ENCODE measurements at places on chromosomes 7 and 10.

DNA sequence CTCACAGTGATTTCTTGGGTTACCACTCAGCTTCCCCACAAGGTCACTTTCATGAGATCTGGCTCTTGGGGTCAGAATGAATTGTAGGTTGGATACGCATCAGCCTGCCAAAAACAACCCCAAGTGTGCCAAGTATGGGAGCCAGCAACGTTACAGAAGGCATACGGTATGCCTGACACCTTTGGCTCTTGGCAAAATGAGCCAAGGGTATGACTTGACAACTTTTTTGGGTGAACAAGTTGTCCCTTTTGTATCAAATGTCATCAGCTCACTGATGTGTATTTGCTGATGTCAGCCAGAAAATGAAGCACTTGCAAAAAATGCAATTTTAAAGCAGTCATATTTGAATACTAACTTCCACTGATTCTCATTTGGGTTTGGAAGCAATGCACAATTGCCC, 168.4 kb downstream of the CACNB2 start:
- no peak for DNase-seq

GRCh38 chr10:16581202-16581601, 59.5 kb upstream of the C1QL3 start:
- no peak for DNase-seq

DNA sequence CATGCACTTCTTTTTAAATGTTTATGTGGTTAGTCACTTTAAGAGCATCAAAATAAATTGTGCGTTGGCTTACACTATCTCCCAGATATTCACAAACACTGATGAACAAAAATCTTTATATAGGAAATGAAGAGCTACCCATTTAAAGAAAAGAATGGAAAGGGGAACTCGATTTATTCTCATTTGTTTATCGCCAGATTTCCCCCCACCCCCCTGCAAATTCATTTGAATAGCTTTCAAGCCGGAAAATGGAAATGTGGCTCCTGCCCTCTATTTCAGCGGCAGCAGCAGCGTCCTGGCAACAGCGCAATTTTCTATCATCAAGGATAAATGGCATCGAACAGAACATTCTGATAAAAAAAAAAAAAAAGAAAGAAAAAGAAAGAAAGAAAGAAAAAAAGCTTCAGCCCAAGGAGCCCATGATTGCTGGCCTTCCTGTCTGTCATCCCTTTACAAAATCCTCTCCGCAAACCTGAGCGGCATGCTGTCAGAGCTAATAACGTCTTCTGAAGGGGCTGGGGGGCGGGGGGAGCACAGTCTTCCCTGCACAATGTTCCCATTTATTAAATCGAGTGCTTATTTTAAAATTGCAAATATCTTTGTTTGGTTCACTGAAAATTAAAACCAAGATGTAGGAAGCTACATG, 13.7 kb upstream of the DLX6 start:
- no peak for DNase-seq

DNA sequence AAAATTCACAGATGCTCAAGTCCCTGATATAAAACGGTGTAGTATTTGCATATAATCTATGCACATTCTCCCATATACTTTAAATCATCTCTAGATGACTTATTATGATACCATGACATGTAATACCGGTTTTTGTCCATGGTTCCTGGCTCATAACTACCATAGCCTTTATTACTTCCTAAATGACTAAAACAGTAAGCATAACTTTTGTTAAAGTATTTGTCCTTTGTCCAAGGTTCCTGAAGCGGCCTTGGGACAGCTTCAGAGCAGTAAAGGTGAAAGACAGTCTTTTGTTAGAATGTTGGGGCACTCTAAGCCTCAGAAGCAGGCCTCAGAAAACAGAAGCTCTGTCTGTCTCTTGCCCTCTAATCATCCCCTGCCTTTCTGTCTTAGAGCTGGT, 4.0 kb downstream of the CRCP start:
- no peak for DNase-seq

DNA sequence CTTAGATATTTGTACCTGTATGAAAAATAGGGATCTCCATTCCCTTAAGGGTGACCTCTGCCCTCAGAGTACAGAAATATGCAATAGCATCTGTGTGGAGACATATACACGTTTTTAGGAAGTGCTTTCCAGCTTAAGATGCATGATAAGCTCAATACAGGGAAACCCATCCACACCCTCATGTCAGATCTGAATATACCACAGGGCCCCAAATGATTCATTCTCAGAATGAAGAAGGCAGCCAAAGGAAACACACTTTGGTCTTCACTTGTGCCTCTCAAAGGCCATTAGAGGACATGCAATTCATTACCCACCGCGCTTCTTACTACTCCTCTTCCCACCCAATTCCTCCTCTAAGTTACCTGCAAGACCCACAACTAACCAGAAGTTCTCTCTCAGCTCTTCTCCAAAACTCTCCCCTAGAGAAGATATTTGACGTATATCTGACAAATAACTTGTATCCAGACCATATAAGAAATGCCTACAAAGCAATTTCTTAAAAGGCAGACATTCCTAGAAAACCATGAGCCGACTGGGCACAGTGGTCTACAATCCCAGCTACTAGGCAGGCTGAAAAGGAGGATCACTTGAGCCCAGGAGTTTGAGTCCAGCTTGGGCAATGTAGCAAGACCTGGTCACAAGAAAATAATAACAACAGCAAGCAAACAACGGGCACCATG, 103.0 kb downstream of the OAT start:
- DNase-seq: no peak

DNA sequence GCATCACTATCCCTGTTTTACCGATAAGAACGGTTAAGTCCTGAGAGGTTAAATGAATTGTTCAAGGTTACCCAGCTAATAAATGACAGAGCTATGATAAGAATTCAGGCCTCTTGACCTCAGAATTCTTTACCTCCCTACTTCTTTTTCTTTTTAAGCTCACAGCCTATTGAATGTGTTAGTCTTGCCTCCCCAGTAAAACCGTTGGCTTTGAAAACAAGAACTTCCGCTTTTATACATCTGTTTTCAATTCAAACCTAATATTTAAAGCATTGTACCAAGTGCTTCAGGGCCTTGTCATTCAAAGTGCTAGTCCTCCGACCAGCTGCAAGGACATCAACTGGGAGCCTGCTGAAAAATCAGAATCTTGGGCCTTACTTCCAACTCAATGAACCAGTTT, 15.6 kb downstream of the SEC31B start:
- no peak for DNase-seq

DNA sequence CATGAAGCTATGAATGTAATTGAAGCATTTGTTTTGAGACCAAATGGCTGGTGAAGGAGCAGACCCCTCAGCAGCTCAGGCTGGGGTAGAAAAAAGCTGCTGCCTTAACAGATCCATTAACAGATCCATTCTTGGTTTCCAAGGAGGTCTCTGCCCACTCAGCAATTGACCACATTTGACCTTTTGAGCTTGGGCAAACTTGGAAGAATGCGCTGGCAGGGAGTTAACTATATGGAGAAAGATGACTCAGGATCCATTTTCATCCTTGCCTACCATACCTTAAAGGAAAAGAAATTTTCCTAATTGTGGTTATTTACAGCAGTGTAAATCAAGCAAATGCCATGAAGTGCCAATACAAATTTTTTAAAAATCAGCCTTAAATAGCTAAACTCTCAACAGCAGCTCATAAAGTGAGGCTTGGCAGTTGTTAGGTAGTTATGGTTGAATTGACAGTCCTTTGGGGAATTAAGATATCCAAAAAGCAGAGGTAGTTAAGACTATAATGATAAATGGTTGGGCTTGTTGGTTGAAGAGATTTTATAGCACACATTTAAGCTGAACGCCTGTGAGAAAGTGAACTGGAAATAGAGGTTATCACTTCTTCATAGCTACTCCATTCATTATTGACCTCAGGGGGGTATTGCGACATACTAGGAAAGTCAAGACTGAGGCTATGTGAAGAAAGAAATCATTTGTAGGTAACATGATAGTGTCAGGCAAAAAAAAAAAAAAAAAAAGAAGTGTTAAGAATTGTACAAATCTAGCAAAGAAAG, 83.9 kb downstream of the MKX start:
- DNase-seq: no peak

DNA sequence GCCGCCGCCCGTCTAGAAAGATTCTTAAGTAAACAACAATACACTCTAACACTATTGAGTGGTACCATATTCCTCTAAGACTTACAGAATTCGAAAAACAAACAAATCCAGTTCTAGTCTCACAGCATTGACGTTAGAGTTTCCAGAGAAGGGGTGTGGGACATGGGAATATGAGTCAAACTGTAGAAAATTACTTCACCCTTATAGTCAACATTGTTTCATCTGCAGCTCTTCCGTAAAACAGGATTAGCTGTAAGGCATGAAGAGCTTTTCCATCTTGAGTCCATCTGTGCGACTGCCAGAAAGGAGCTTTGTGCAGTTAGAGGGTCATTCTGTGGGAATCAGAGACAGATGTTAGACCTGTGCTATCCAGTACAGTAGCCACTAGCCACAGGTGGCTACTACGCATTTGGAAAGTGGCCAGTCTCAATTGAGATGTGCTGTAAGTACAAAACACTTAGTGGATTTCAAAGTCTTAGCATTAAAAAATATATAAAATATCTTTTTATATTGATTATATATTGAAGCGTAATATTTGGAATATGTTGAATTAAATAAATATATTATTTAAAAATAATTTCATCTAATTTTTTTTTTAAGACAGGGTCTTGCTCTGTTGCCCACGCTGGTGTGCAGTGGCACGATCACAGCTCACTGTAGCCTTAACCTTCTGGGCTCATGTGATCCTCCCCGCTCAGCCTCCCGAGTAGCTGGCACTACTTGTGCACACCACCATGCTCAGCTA, 79.8 kb upstream of the MPP7 start:
- DNase-seq: no peak

- no peak for DNase-seq
Measured at GRCh38 chr7:101411508-101411874, 48.8 kb downstream of the COL26A1 start.

GRCh38 chr7:36496576-36496975, 106.9 kb downstream of the ANLN start:
- no peak for DNase-seq
